ENCODE measurements at places on chromosomes 1 and 21.

GRCh38 chr1:47663286-47663685, 225.4 kb downstream of the FOXD2 start:
- DNase-seq: no peak

GRCh38 chr1:26372039-26372438, 511 bp downstream of the ZNF683 start:
- no peak for DNase-seq

DNA sequence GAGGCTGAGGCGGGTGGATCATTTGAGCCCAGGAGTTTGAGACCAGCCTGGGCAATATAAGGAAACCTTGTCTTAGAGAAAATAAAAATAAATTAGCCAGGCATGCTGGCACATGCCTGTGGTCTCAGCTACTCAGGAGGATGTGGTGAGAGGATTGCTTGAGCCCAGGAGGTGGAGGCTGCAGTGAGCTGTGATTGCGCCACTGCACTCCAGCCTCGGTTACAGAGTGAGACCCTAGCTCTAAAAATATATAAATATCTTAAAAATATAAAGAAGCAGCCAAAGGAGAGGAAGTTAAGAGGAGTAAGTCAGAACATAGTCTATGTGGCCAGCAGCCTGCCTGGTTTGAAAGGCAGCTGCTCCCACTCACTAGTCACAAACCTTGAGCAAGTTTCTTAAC, 4.5 kb upstream of the IL10RB start:
- peak; percentile 35 for DNase-seq

GRCh38 chr1:40858856-40859416, 3.2 kb downstream of the CITED4 start:
- DNase-seq: no peak

- peak; percentile 31 for DNase-seq
These were observed 1.9 kb upstream of the OR13G1 start for GRCh38 chr1:247681288-247681897.

GRCh38 chr21:27582246-27582947, 615.5 kb upstream of the ADAMTS5 start:
- no peak for DNase-seq

DNA sequence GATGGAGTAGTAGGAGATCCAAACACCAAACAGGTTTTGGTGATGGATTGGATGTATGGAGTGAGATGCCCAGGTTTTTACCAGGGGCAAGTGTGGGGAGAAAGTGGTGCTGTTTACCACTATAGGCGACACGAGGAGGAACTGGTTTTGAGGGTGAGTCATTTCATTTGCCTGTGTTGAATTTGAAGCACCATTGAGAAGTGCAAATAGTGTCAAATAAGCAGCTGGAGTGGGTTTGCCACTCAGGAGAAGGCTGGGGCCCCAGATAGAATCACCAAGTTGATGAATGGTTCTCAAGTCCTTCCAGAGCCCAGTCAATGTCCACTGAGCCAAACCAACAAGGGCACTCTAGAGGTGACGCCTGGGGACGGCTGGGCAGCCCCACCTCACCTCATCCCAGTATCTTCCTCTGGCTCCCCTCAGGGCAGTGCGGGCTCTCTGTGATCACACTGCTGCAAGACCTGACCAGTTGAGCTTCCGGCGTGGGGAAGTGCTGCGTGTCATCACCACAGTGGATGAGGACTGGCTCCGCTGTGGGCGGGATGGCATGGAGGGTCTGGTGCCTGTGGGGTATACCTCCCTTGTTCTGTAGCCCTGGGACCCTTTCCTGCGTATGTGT, 9.4 kb downstream of the RUSC1 start:
- DNase-seq: no peak

GRCh38 chr1:109371341-109371739, 26.4 kb downstream of the SORT1 start:
- no peak for DNase-seq

GRCh38 chr1:68812333-68812732, 315.5 kb upstream of the DEPDC1 start:
- no peak for DNase-seq

DNA sequence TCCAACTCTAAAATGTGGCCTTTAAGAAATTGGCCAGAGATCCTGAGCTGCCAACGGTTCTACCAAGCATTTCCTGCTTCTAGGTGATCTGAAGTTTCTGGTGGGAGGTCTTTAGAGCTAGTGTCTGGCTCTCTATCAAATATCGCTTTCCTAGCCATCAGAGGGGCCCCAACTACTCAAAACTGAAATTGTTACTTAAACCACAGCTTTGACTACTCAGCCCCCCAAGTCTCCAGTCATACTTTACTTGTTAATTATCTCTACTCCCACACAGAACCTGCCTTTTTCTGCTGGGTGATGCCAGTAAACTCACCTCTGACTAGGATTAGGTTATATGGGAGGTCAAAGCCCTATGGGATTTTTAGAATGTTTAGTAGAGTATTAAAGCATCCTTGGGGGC, 95.1 kb downstream of the FASLG start:
- DNase-seq: no peak

DNA sequence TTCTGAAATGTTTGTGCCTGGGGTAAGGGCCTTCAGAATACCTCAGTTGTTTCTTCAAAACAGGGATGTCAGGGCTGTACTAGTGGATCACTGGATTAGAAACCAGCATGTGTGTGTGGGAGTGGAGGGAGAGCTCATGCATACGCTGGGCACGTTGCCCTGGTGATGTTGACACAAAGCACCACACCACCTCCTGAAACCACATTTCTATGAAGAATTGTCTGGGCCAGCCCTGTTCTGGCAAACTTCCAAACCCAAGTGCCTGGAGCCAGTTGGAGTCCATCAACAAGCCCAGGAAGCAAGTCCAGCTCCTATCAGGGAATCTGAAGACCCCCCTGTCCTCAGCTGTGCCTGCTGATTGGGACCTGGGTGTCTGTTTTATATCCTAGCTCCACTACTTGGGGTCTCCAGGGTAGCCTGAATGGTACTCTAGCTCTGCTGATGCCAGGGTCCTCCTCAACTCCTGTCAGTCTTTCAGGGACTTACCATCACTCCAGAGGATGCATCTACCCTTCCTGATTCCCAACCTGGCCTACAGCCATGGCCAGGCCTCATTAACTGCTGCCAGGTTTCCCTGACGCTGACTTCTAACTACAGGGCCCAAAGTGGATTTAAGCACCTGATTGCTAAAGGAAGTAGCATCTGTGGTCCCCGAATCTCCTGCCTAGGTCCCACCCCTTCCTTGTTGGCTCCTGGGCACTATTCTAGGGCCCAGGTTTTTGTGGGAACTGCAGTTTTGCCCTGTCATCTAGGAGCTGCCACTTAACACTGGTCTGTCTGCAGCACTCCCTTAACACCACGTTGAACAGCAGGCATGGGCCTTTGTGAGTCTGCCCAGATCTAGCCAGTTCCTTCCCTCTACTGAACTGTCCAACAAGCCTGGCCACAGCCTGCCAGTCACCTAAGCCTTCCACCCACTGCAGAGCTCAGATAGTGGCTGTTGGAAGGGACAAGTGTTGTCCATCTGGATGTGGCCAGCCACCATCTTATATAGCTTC, 45.5 kb downstream of the LPAR3 start:
- DNase-seq: peak; percentile 99

- DNase-seq: no peak
These were observed 21.9 kb upstream of the NBL1 start for GRCh38 chr1:19622204-19622603.

DNA sequence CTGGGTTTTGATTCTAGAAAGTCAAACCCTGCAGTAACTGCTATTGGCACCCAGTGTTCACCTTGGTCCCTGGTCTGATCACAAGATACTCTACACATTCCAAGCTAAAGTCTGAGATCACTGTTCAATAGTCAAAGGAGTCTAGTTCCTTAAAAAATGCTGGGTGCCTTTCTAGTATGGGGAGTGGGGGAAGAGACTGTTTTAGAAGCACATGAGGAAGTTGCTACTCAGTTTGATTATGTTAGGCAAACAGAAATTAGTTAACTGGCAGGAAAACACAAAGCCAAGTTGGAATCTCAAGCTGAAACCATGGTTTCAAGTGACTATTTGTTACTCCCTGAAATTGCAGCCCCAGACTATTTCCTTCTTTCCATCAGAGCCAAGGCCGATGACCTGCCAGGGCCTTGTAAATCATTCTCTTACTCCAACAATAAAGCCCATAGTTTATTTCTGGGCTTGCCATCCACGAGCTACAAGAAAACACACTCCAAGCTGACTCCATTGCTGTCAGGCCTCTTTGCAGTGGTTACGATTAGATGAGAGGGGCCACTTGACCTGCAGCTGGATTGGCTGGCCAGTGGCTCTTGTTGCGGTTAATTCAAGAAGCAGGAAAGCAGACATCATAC, 21.1 kb upstream of the VTCN1 start:
- DNase-seq: no peak

DNA sequence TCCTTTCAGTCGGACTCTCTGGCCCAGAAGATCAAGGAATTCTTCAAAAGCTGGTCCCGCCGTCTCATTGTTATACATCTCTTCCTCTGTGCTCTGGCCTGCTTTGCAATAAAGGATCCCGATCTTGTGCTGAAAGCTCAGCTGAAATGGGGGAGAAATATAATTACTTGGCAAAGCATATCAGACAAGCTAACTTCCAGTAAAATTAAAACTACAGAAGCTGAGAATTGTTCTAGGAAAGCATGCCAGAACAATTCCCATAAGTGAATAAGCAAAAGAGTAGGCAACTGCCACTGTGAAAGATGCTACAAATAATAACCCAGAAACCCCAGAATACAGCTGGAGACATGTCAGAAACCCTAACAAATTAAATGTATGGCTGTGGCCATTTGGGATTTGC, 146.1 kb downstream of the SIPA1L2 start:
- DNase-seq: no peak

- DNase-seq: no peak
These were observed 59.4 kb upstream of the GNG4 start for GRCh38 chr1:235709018-235709417.

GRCh38 chr1:233597489-233597901, 16.4 kb upstream of the KCNK1 start:
- no peak for DNase-seq

- DNase-seq: no peak
These were observed 7.6 kb downstream of the KPNA6 start for GRCh38 chr1:32115496-32115895.

GRCh38 chr1:161037661-161038522, 872 bp downstream of the TSTD1 start:
- DNase-seq: no peak

DNA sequence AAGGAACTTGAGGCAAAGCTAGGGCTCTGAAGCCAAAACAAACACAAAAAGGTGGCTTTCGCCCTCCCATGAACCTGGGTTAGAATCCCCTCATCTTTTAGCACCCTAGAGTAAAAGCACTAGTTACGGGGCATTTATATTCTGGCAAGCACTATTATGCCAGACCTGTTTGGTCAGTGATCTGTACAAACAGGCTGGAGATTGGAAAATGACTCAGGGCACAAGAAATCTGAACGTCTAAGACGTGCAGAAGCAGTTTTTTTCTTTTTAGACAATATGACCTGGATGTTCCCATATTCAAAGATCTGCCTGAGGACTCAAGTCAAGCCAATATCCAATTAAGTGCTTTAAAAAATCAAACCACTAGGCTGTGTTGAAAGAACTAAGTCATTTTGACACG, 3.0 kb downstream of the ZNF436 start:
- no peak for DNase-seq

GRCh38 chr1:20932437-20932977, 145.4 kb upstream of the HP1BP3 start:
- no peak for DNase-seq

DNA sequence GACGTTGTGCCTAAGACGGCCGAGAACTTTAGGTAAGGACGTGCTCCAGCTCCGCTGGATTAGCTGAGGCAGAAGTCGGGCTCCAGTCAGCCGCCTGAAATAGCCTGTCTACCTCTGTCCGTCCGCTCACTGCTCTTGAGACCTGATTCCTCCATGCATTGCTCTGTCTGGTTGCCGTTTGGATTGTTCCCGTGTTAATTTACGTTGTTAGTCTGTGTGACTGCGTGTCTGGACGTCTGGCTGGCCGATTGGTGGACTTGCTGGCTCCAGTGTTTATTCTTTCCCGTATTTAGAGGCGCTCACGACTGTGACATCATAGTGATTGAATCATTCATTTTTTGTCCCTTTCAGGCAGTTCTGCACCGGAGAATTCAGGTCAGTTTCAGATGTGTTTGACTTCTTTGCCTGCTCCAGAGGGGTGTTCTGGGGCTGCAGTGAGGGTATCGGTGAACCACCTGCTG, 684 bp downstream of the PPIH start:
- no peak for DNase-seq

GRCh38 chr1:21100481-21100921, 76.2 kb downstream of the EIF4G3 start:
- no peak for DNase-seq

- DNase-seq: no peak
These were observed 9.6 kb downstream of the RAB25 start for GRCh38 chr1:156070548-156070947.

GRCh38 chr21:16571594-16571993, 841.8 kb downstream of the USP25 start:
- no peak for DNase-seq

DNA sequence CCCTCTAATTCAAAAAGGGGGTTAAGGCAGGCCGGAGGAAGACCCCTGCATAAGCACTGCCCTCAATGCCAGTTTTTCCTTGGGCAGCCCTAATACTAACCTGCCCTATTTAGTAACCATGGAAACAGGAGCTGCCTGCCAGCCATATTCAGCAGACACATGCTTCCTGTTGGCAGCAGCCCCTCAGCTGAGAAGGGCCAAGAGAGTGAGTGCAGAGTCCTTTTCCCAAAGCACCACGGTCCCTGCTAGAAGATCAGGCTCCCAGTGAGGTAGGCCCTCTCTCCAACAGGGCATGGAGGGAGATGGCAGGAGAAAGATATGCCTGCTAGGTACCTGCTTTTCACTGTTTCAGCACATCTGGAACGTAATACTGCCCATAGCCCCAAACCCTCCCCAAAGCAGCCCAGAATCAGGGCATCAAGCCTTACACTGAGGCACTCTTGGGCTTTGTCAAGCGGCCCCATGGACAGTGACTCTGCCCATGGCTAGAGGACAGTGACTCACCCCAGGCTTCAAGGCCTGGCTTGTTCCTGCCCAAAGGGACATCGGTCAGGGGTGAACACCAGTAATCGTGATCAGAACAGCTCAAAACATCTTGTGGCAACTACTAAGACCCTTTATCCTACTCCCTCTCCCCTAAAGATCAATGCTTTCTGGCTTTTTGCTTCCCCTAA, 64.5 kb downstream of the BCAR3 start:
- DNase-seq: no peak

DNA sequence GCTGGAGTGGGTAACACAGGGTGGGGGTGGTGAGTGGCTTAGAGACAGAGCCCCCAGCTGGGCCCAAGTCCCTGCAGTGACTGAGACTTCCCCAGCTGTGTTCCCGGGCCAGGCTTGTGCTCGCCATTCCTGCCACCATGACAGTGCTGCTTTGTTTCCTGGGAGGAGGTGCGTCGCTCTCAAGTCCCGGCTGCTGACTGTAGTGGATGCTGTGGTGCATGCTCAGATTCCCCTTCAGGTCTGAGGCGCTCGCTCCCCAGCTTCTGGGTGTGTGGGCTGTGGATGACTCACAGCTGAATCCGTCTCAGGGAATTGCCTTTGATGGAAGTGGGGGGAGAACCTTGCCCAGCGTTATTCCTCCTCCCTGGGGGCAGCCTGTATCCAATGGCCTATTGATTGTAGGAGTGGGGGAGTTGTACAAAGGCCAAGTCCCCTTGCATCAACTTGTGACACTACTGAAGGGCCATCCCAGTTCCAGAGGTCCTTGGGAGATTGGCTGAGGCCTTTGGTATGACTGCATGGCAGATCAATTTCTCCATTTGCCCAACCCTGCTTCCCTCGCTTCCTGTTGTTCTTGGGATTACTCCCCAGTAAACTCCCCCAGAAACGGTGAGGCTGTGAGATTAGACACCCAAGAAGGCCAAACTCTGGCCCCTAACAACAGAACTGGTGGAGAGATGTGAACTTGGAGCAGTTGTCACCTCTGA, 17.8 kb upstream of the POU3F1 start:
- no peak for DNase-seq

- no peak for DNase-seq
These were observed 443.4 kb upstream of the RGS18 start for GRCh38 chr1:191714845-191715244.
